ENCODE measurements at places on chromosomes 7 and 10.

DNA sequence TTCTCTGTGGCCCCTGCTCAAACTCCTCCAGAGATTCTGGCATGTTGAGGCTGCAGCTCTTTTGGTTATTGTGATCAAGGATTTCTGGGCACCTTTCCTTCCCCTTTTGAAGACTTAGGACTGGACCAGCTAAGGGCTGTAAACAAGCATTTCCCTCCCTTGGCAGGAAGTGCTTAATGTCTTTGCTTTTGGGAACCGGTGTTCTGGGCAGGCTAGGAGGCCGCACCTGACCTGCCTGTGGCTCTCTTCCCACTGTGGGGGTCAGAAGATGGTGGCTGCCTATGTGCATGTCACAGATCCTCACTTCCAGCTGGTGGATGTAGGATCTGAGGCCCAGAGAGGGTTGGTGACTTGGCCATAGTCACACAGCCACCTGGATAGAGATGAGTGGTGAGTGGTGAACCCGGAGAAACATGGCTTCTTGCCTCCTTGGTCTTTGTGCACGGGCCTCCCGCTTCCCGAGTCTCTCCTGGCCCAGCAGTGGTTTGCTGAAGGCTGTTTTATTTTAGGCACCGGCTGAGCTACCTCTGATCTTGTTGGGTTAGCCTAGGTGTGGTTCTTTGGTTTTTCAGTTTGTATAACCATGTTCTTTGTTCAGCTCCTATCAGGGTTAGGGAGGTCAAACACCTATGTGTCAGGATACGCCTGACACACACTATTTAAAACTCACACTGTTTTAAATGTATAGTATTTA lies 82.0 kb downstream of the GRK5 start:
- DNase-seq: no peak

DNA sequence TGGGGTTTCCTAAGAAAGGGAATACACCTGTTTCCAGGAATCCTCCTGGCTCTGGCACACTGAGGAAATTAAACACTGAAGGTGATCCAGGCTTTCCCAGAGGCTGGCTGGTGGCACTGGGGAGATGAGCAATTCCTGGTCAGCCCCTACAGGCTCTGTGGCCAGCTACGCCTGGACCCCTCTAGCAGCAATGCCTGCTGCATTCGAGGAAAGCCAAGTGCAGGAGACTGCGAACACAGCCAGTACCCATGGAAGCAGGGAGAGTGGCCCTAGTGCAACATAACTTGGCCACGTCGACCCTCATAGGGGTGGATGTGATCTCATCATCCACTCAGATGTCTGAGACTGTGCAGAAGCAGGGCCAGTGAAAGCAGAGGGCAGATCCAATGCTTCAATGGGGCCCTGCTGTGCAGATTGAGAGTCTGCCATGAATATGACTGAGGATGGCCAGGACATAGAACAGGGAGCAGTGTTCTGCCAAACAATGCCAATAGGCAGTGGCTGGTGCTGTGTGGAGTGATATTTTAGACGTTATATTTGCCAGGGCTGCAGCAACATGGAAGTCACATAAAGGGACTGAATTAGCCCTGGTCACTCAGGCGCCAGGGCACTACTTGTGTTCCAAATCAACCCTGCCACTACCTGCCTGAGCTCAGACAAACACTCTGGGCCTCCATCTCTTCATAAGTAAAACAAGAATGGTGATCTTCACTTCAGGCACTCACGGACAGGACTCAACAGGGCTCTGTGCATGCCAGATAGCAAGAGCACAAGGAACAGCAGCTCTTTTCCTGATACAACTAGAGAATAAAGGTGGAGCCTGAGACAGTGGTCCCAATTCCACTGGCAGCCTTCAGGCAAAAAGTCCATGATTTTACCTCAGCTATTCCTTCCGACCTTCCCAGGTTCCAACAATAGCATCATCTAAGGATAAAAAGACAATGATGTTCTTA lies 2.4 kb downstream of the ZNF488 start:
- DNase-seq: no peak

- no peak for DNase-seq
These were observed 56.6 kb downstream of the BMPER start for GRCh38 chr7:33961948-33962347.

DNA sequence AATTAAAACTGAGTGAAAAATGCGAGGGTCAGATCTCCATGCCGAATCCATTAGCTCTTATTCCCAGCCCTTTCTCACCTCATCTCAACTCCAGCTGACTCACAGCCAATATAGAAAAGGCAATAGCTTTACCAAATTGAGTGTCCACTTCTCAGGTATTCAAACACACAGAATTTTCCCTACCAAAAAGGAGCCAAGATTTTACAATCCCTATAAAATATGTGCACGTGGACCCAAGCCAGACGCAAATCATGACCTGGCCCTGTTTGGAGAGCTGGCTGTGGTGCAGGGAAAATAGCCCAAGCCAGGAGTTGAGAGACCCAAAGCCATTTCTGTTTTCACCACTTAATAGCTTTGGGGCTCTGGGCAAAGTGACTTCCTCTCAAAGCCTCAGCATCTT lies 379.7 kb upstream of the AUTS2 start:
- no peak for DNase-seq

DNA sequence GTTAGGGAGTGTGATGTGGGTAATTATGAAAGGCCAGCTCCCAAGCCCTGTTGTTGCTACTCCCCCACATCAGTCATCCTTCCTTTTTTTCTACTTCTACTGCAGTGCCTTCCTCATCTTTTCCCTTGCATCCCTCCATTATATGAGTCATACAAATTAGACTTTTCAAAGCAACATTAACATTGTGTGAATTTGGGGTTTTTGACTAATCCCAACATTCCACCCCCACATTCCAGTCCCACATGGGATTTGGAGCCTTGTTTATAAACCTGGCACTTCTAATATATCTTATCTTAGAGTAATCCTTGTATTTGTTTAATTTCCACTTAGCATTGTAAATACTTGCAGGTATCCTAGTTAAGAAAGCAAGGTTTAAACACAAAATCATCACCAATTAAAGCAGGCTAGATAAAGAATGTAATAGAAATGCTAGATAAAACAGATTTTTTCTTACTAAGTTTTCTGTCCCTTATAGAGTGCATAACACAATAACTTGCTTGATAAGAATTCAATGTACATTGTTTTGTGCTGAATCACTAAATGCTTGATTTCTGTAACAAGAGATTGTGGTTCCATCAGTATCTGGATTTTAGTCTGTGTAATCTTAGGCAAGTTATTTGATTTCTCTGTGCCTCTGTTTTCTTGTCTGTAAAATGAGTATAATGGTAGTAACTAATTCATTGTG lies 165.8 kb downstream of the CFTR start:
- no peak for DNase-seq

- no peak for DNase-seq
These were observed 25.7 kb upstream of the LOXL4 start for GRCh38 chr10:98293550-98294269.

GRCh38 chr10:75982611-75983369 lies 551.4 kb downstream of the LRMDA start:
- no peak for DNase-seq

DNA sequence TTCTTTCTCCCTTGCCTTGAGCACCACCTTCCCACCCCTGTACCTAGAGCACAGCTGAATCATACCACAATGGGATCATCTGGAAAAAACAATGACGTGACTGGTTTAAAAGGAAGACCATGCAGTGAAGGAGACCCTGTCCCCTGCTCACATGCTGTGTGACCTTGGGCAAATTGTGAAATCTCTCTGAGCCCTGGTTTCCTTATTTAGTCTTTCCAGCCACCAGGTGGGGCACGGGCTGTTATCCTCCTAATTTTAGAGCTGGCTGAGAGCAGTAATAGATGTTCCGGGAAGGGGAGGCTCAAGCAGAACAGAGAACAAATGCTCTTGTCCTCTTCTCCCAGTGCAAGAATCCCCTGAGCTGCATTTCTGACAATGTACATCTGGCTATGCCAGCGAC lies 198.3 kb downstream of the RPS24 start:
- no peak for DNase-seq

DNA sequence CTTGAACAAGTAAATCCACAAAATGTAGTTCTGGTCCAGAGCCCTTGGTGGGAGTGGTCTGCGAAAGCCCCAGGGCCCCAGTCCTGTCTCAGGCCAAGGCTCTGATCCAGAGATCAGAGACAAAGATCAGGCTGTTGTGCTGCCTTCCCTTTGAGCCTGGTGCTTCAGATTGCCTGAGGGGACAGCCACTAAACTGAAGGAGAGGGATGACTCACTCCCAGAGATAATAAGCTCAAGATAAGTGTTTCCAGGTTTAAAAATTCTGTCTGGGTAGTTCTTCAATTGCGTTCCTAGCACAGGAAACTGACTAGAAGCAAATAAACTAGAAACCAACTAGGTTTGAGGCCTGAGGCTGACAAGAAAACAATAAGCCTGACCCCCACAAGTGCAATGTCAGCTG lies 190.2 kb downstream of the RAMP3 start:
- DNase-seq: no peak

GRCh38 chr7:115221456-115221855 lies 299.6 kb downstream of the MDFIC start:
- no peak for DNase-seq

DNA sequence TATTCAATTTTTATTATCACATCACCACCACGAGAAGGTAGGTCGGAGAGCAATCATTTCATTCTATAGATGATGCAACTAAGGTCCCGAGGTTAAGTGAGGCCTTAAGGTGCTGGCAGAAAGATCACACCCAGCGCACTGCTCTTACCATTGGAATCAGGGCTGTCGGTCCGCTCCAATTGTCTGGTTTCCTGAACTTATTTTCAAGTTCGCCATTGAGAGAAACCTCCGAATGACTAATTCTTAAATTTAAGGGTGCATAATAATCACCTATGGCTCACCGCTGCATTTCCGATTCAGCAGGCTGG lies 625 bp upstream of the GSTO2 start:
- no peak for DNase-seq

Measured in SHP77 treated with DMSO at 0.1 percent for 48 hours (cell line).